ENCODE measurements at places on chromosomes 6 and 20.

DNA sequence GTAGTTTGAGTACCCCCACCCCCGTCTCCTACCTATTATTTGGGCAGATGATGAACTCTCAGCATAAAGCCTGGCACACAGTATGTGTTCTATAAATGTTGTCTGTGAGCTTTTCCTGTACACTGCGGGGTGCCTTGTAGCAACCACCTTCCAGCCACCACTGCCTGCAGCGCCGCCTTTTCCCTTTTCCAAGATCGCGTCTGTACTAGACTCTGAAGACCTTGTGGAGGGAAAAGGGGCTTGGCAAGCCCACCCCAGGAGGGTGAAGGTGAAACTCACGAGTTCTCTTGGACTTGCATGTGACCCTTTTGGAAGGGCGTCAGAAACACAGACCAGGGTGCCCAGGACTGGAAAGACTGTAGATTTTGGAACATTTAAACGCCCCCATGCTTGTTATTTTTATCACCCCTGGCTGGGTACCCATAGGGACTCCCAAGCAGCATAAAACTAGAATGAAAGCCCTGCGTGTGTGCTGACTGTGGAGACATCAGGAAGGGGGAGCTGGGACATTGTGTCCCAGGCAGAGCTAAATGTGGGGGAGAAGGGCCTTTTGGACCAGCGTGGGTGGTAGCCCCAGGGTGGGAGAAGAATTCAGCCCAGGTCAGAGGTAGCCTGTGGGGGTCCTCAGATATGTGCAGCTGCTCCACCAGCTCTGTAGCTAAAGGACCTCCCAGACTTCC lies 8.3 kb downstream of the BAK1 start:
- no peak for DNase-seq

DNA sequence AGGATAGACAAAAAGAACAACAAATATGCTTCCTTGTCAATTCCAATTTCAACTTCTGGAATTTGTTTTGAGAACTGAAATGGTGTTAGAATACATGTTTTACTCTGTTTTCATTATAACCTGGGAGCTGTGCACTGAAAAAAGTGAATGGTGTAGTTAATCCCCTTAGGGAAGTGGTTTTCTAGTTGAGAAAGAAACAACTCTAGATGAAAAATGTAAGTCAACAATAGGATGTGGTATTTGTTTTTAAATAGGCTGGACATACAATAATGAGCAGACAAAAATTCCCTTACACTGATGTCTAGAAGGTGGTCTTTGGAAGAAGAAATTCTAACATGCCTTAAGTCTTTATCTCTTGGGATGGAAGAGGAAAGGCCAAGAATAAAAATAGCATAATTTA lies 59.9 kb upstream of the TINAG start:
- no peak for DNase-seq

GRCh38 chr20:3930265-3931206 lies 41.3 kb downstream of the PANK2 start:
- no peak for DNase-seq

DNA sequence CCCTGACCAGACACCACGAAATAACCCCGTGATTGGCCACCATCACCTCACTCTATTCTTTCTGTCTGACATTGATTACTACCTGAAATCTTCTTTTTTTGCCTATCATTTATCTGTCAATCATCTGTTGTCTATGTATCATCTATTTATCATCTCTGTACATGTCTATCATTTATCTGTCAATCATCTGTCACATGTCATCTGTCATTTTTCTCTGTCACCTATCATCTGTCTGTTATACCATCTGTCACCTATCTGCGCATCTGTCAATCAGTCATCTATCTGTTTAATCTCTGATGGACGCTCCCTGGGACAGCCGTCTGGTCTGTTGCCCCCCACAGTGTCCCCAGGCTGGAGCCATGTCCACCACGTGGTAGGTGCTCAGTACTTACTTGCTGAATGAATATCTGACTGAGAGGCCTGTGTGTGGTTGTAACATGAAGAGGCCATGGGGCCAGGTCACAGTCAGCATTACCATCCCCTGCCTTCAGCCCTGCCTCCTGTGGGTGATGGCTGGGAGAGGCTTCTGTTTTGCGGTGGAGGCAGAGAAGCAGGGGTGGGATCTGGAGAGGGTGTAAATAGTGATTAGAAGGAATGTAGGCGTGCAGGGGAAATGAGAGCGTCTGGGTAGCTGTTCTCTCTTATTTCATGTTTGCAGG lies 302.7 kb downstream of the QKI start:
- no peak for DNase-seq

DNA sequence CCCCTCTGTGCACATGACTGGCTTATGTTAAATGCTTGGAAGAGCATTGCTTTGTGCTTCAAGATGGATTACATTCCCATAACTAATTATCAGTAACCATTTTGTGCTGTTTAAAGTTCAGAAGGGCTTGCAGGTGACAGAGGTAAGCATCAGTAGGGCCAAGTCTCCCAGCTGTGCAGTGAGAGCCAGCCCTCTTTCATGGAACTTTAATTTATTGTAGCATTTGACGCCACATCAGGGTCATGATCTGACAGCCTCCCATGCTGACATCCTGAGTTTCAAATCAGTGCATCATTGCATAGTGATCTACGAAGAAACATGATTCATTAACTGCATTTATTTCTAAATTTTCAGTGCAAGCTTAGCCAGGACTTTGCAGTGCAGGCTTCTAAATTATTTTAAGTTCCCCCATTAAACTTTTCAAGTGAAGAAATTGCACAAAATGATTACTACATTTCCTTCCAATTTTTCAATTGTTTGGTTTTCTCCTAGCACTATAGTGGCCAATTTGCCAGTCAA lies 380.9 kb downstream of the UTRN start:
- no peak for DNase-seq

- no peak for DNase-seq
Measured at GRCh38 chr20:9225879-9226278, 157.0 kb downstream of the PLCB4 start.

DNA sequence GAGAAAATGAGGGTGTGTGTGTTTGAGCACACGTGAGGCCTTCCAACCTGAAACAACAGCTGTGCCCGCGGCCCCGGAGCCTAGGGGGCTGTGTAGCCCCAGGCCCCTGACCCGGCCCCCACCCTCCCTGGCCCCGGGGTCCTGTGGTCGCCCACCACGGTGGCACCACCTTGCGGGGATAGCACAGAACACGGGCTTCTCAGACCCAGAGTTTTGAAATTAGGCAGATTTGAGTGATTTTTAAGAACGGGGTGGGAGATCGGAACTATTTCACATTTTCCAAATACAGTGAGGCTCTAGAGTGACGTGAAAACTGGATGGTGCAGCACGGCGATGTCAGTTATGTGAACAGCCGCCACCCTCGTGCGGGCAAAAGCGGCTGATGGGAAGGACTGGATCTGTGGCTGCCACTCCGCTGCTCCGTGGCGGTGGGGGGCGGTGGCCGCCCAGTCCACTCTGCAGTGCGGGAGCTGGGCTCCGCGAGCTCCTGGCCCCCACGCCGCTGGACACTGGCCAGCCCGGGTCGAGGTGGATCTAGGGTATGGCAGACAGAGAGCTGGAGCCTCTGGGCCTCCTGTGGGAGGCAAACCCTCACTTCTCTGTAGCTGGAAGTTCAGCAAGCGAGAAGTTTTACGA lies 17.3 kb upstream of the BHLHE23 start:
- DNase-seq, result no peak

DNA sequence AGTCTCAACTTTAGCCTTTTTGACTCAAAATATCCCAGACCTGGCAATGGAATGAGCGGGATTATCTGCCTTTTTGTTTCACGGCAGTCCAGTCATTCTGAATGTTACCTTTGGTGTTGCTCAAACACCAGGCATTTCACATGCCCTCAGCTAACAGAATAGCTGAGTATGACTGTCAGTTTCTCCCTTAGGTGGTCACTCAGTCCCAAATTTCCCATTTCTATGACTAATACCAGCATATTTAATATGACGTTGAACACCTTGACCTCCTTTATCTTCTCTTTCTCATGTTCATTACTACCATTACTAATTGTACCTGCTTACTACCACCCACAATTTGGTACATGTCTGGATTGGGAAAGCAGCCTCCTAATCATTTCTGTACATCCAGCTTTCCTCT lies 65.2 kb downstream of the EDN1 start:
- DNase-seq, result no peak

DNA sequence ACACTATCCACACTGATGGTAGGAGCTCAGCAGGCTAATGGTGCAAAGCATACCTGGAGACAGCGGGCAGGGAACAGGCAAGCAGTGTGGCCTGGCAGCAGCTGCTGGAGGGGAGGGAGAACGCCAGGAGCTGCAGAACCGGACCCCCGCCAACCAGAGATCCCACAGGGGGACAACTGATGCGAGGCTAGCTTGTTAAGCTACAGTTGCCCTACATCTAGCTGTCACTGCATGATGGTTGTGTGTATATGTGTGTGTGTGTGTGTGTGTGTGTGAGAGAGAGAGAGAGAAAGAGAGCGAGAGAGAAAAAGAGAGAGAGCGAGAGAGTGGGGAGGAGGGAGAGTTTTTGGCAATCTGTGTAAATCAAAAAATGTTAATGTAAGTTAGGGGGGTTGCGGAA lies 69.7 kb upstream of the NHSL1 start:
- DNase-seq, result no peak

DNA sequence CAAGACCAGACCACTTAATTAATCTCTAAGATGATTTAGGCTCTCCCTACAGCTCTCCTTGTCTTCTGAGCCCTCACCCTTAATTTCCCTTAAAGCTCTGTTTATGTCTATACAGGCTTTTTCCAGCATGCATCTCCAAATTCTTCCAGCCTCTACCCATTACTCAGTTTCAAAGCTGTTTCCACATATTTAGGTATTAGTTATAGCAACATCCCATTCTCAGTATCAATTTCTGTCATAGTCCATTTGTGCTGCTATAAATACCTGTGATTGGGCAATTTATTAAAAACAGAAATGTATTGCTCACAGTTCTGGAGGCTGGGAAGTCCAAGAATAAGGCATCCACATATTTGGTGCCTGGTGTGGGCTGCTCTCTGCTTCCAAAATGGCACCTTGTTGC lies 2.3 kb upstream of the SERPINB1 start:
- no peak for DNase-seq

- no peak for DNase-seq
Measured at GRCh38 chr6:20997143-20997769, 463.0 kb downstream of the CDKAL1 start.

- no peak for DNase-seq
Measured at GRCh38 chr6:34917626-34918285, 28.7 kb downstream of the ANKS1A start.

GRCh38 chr6:166553563-166554271 lies 32.8 kb downstream of the RAMACL start:
- no peak for DNase-seq

DNA sequence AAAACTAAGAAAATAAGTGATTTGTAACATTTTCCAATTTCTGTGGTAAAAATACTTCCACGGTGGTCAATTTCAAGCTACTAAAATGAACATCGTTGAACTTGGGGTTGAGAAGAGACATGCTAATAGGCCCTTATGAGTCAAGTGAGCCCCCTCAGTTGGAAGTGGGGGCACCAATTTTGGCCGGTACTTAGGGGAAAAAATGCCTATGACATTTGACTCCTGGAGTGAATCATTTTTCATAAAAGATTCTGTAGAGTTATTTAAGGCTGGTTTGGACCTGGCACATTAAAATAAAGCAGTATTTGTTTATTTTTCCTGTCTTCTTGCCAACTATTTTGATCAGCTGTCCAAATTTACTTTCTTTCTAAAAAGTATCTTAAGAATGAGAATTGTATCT lies 32.4 kb upstream of the CAP2 start:
- DNase-seq, result no peak

GRCh38 chr6:124961777-124962638 lies at the start of gene RNF217:
Gene RNF217, plus strand, starts transcription at chr6:124962437. Its CDS starts 108 bp downstream, at chr6:124962545.
- DNase-seq, result no peak

GRCh38 chr20:40467067-40467466 lies 222.0 kb downstream of the MAFB start:
- no peak for DNase-seq

- no peak for DNase-seq
Measured at GRCh38 chr20:6180531-6180930, 57.7 kb upstream of the FERMT1 start.

DNA sequence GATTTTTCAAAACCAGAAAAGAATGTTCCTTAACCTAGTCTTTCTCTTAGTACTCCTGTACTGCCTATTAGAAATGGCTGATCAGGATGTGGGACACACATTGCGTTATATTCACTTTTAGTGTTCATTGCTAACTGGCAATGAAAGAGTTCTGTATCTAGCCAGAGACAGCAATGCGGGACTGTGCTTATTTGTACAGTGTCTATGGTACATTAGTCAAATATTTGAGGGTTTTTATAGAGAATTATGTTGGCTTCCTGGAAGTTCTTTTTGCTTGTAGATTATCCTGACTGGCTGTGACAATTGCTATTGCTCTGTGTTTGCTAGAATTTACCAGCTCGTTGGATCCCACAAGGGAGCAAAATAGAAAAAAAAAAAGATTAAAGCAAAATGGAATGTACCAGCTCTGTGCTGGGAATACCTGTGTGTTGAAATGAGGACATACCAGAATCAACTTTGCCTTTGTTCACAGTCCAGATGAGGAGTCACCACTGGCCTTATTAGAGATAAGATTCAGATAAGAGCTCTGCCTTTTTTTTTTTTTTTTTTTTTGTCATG lies 22.4 kb upstream of the IFNGR1 start:
- no peak for DNase-seq

DNA sequence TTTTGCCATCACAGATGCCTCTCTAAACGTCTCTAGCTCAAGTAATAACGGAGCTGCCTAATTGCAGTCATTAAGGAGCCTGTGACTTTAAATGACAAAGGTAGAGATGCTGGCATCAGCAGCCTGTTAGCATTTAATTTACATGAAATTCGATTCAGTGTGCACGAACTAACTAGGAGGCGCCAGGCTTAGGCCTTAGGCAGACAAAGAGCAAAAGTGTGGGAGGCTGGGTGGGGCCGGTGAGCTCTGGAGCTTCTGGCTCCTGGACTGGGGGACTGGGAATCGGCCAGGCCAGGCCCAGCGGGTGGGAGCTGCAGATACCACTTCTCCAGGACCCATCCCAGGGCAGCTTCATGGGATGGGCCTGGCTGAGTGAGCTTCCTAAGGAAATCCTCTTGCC lies 170.0 kb upstream of the AGPAT4 start:
- DNase-seq, result no peak
